Caudate nucleus (tissue), 63 donors: ENCODE measurements at places on chromosomes 6 and 20.

- no peak for DNase-seq
These were observed 390.8 kb downstream of the GJA1 start for GRCh38 chr6:121826156-121826810.

DNA sequence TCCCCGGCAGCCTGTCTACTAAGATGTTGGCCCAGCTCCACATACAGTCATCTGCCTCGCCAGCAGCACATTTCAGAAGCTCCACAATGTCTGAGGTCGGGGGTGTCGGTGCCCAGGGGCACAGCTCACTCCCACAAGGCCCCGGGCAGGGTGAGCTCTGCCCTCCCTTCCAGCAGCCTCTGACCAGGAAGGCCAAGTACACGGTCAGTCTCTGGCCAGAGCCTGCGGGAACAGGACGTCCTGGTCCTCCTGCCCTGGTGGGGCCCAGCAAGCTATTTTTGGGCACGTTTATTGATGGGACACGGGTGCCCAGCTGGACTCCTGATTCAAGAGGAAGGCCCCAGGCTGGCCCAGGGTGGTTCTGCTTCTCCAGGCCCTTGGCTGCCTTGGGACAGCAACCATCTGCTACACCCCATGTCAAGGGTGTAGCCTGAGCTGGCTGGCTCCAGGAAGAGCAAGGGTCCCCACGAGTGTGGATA, 114.9 kb upstream of the PTPN1 start:
- DNase-seq, result no peak

DNA sequence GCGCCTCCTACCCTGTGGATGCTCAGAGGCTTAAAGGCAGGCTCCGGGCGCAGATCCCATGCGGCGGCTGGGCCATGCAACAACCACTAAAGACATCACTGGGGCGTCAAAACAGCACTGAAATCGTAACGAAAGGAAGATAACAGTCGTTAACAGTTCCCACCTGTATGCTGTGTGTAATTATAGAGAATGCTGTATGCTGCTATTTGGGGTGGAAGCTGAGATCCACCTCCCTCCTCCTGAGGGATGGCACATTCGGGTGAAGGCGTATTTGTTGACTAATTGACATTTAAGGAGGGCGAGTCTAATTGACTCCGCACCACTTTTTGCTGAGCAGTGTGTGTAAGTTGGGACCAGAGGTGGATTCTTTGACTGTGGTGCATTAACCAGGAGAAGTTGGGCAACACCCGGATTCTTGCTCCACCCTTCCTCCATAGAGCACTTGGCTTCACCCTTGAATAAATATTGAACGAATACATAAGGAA, 687 bp downstream of the SLC35A1 start:
- no peak for DNase-seq

- no peak for DNase-seq
These were observed 13.8 kb upstream of the BMP7 start for GRCh38 chr20:57280221-57280620.

DNA sequence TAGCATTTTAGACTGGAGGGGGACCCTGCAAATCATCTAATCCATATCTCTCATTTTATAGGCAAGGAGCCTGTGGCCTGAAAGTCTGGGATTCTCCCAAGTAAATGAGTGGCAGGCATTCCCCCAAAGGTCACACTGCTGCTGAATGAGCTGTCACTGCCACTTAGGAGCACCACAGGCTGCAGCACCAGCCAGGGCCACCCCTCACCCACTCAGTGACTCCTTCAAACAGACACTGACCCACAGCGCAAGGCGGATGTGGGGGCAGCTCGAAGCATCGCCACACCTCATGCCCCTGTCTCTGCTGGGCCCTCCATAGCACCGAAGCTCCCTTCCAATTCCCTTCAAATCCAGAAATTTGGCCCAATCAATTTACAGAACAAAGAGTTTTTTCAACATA, 119.9 kb upstream of the ARID1B start:
- DNase-seq, result no peak

DNA sequence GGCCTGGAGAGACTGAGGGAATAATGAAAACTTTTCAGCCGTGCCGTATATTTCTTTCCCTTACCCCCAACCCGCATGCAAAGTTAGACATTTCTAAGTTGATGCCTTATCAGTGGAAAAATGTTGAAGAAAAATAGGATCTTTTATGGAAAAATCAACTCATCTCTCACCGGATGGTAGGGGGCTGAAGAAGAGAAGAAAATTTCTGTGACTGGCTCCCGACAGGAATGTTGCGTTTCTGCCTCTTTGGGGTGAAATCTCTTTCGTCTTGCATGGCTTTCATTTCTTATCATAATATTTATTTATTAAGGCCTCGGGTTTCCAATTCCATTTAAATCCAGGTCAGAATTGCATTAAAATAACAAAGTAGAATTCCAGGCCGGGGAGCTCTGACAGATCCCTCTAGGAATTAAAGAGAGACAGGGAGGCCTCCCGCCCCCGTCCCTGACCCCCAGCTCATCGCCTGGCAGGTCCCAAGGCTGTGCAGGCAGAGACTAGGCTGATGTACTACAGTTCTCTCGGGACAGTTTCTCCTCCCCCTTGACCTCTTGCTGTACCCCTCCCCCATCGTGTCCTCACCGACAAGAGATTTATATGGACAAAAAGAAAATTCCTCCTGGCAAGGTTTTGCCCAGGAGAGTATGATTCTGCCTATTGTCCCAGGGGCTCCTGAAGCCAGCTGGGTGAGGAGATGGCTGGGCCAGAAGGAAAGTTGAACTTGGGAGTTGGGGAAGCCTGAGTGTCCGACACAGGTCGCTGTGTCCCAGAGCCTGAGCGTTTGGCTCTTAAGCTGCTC, 1.3 kb downstream of the SCUBE3 start:
- DNase-seq, result no peak

DNA sequence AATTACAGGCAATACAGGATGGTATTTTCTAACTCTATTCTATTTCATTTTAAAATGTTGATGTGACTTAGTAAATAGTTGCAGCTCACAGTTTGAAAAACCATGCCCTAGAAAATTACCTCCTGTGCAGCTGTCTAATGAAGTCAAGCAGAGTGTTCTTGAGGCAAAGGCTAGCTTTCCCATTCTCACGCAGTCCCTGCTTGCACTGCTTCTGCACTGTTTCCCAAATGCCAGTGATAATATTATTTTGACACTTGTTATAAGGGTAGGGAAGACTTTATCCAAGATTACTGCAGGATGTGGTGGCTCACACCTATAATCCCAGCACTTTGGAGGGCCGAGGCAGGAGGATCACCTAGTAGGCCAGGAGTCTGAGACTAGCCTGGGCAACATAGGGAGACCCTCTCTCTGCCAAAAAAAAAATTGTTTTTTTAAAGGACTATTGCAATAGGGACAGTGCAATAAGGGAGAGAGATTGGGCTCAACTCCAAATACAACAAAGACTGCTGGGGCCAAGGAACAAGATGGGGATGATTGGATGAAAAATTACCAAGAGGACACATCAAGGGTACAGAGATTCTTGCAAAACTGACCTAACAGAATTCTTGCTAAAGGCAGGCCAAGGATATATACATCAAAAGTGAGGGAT, 196.1 kb downstream of the LY86 start:
- DNase-seq, result no peak

DNA sequence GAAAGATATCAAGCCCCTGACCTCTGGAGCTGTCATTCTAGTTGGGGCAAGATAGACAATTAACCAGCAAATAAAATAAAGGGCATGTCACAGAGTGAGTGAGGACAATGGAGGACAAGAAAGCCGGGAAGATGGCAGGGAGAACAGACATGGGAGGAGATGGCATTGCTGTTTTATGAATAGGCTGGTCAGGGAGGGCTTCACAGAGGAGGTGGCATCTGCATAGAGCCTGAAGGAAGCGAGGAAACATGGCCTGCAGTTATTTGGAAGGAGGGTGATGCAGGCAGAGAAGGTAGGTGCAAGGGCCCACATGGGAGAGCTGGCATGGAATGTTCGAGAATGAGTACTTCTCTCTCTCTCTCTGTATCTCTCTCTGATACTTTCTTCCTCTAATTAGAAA, 63.7 kb downstream of the EFCAB8 start:
- no peak for DNase-seq

DNA sequence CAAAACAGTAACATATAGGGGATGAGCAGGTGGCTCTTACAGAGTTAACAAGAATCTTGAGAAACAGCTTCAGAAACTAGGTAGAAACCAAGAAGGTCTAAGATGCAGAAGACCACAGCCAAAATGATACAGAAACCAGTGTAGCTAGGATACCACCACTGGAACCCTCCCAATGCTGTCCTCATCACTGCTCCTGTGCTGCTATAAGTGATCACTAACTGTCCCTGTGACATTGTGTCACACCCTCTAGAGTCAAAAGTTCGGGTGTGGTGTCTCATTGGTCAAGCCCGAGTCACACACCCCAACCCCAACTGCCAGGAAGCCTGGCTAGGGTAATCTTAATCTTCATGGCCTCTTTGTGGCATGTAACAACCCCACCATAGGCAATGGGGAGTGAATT, 153.1 kb downstream of the RCAN2 start:
- DNase-seq, result no peak

GRCh38 chr6:170150590-170150945, 140.3 kb downstream of the DLL1 start:
- no peak for DNase-seq

DNA sequence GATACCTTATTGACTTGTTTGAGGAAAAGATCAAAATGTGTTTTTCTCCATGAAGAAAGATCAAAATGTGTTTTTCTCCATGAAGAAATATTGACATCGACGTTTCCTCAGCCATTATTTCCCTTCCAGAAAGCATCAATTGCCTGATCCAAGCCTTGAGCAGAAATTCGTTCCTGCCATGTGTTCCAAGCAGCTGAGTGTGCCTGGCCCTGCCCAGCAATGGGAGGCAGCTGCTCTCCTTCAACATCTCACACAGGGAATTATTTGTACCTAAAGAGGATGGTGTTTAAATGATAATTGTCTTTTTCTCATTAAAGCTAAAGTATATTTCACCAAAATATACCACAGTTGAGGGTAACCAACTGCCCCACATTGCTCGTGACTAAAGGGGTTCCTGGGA, 7.8 kb upstream of the DUSP22 start:
- no peak for DNase-seq

DNA sequence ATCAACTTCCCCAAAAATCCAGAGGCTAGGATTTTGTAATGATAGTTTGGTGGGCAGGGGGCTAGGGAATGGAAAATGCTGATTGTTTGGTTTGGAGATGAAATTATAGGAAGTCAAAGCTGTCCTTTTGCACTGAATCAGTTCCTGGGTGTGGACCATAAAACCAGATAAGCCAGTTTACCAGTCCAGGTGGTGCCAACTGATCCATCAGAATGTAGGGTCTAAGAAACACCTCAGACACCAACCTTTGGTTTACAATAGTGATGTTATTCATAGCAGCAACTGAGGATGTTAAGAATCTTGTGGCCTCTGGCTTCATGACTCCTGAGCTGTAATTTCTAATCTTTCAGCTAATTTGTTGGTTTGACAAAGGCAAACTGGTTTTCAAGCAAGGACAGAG, 496.6 kb upstream of the EPHA7 start:
- no peak for DNase-seq

- DNase-seq, result no peak
These were observed 1.2 kb downstream of the NAA20 start for GRCh38 chr20:20018366-20018765.

DNA sequence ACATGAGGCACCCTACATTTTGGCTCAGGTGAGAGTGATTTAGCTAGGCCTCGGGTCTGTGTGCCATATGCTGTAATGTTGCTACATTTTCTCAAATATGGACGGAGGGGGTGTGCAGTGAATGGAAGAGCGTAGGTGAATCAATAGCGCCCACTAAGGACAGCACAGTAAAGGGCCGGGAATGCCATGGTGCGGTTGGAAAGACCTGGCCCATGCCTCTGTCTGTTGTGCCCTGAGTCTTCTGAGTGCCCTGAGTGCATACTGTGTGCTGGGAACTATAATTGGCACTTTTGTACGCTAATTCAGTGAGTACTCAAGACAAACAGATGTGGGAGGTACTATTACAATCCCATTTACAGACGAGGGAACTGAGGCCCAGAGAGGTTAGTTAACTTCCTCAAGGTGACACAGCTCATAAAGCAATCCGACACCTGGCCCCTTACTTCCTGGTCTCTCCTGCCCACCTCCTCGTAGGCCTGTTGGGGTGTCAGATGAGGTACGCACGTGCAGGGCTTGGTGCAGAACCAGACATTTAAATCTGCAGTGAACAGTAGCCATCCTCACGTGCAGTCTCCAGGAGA, 17.3 kb downstream of the SLC22A1 start:
- no peak for DNase-seq

- no peak for DNase-seq
These were observed 41.8 kb downstream of the SLC22A23 start for GRCh38 chr6:3415082-3415453.

GRCh38 chr6:1382883-1383728, 6.3 kb upstream of the FOXF2 start:
- DNase-seq, result no peak

DNA sequence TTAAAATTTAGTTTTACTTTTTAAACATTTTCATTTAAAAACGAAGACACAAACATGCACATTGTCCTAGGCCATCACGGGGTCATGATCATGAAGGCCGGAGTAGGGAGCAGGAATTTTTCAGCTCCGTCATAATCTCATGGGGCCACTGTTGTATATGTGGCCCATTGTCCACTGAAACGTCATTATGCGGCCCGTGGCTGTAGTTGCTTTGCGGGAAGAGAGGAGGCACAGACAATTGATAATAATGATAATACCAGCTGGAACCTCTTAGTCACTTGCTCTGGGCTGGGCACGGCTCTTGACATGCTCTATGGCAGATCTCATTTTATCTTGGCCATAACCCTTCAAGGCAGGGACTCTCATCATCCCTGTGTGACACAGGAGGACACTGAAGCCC, 56.5 kb upstream of the FNDC1 start:
- DNase-seq, result no peak

DNA sequence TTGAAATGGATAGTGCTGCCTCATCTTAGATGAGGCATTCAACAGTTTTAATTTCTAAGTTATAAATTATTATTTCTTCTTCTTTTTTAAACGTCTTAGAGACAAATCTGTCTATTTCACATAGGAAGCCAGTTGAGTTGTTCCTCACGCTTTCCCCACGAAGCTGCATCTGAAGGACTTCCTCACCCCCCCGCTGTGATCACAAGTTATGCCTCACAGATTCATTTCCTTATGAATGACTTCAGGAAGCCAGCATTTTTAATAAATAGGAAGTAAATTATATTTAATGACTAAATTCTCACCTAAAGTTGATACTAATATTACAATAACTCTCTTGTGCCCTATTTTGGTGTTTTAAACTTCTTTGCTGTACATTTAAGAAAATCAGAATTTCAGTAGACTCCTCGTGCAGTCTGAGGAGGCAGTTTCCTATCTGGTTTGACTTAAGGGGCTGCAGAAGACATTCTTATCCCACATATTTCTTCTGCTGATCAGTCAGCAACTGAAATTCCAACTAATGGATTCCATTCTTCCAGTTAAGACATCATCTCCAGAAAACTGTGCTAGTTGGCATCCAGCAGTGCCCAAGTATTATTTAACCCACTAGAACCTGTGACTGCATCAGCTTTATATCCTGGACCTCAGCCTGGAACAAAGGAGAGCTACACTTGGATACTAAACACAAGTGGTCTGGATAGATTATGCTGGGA, 182.7 kb upstream of the CCN2 start:
- DNase-seq, result no peak

GRCh38 chr6:162467679-162468078, 259.9 kb downstream of the PRKN start:
- no peak for DNase-seq
